ENCODE measurements at places on chromosomes 3 and 15. TPM values are rescaled to one million over a fixed set of nuclear protein-coding genes. Genes with fewer than 3 reads are reported as not detected.

DNA sequence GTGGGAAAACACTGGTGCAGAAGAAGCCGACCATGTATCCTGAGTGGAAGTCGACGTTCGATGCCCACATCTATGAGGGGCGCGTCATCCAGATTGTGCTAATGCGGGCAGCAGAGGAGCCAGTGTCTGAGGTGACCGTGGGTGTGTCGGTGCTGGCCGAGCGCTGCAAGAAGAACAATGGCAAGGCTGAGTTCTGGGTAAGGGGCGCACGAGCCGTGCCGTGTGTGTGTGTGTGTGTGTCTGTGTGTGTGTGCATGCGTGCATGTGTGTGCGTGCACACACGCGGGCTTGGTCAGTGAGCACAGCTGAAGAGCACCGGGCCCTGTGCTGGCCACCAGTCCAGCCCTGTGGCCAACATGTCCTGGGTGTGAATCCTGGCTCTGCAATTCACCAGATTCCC lies 18.6 kb downstream of the PRKCD start:
- no peak for DNase-seq

- no peak for DNase-seq
Observed at GRCh38 chr3:80238152-80238551, 470.4 kb upstream of the ROBO1 start.

PLCB2 gene
- polyA plus RNA-seq, result 28.4 TPM

- no peak for DNase-seq
Observed at GRCh38 chr3:100102757-100103156, 11.5 kb downstream of the FILIP1L start.

DNA sequence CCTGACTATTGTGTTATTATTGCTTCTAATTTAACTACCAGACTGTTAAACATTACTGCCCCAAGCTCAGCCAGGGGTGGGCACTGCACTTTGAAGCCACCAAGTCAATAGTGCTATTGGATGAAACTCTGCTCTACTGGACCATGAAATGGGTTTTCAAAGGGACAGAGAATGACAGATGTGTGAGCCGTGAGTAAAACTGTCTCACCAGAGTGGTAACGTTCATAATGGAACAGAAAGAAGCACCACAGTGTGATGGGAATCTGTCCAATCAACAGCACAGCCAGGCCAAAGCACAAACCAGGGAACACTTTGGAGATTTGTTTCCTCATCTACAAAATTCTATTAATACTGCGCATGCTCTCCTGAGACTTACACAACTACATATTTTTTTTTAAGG lies 171.8 kb upstream of the LPP start:
- no peak for DNase-seq

- no peak for DNase-seq
Observed at GRCh38 chr15:95970326-95970725, 360.2 kb upstream of the NR2F2 start.

DNA sequence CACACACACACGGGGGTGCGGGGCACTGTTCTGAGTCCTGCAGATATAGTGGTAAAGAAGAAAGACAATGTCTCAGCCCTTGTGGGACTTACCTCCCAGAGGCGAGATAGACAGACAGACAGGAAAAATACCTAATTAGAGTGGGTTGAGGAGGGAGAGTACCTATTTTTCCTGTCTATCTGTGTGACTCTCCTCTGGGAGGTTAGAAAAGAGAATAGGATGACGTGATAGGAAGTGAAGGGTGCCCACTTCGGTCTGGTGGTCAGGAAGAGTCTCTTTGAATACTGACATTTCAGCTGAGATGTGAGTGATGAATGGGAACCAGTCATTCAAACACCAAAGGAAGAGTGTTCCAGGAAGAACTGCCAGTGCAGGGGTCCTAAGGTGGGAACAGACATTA lies 4.1 kb upstream of the APOD start:
- DNase-seq, result no peak

GRCh38 chr3:118525077-118525476 lies 509.6 kb downstream of the IGSF11 start:
- DNase-seq, result no peak

MOBP gene
- polyA plus RNA-seq, result not detected

LRRC49 gene
- not detected for polyA plus RNA-seq

- DNase-seq, result no peak
Observed at GRCh38 chr3:161851941-161852566, 355.4 kb downstream of the OTOL1 start.

- DNase-seq, result no peak
Observed at GRCh38 chr3:170486398-170486797, 67.7 kb downstream of the CLDN11 start.

BCL2A1 gene
- polyA plus RNA-seq, result 28.1 TPM

DNA sequence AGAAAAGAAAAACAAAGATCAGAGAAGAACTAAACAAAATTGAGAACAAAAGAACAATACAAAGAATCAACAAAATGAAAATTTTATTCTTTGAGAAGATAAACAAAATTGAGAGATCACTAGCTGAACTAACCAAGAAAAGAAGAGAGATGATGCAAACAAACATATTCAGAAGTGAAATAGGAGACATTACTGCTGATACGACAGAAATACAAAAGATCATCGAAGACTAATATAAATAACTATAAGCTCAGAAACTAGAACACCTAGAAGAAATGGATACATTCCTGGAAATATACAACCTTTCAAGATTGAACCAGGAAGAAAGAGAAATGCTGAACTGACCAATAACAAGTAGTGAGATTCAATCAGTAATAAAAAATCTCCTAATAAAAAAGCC lies 533.1 kb upstream of the PPP2R3A start:
- no peak for DNase-seq

GRCh38 chr3:120497818-120498217 lies 47.0 kb upstream of the FSTL1 start:
- DNase-seq, result no peak

SNX22 gene
- 0.93 TPM for polyA plus RNA-seq

GRCh38 chr3:140056047-140056446 lies 121.1 kb downstream of the CLSTN2 start:
- DNase-seq, result no peak

TUSC7 gene
- polyA plus RNA-seq, result not detected

ZNF501 gene
- polyA plus RNA-seq, result 2.2 TPM

GRCh38 chr3:13240928-13241618 lies 167.8 kb upstream of the IQSEC1 start:
- no peak for DNase-seq

DNA sequence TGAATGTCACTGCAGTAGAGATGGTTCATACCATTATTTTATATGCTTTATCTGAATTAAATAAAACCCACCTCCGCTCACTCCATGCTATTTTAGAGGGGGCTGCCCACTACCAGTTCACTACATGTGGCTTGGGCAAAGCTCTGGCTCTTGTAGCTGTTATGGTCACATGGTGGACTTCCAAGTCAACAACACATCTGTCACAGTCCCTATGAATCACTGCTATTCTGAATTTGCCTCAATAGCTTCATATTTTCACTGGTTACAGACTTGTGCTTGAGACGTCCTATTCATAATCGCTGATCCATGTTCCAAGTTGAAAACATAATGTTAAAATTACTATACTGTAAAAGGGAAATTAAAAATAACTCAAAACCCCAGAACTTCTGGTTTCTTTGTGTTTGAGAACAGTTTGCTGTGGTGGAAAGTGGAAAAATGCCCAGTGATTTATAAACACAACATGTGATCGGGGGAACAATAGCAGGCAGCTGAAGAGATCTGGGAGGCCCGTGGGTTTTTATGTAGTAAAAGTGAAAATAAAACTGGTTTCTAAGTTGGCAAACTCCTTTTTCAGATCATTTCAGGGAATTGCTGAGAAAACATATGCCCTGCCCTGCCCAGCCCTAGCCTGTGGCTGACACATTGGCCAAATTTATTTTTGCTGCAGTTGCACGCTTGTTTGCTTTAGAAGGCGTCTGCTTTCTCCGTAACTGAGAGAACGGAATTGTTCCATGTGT lies 128.8 kb upstream of the PRR23C start:
- no peak for DNase-seq

- DNase-seq, result no peak
Observed at GRCh38 chr3:38545550-38545949, 49.4 kb downstream of the EXOG start.

DGKG gene
- not detected for polyA plus RNA-seq

DNA sequence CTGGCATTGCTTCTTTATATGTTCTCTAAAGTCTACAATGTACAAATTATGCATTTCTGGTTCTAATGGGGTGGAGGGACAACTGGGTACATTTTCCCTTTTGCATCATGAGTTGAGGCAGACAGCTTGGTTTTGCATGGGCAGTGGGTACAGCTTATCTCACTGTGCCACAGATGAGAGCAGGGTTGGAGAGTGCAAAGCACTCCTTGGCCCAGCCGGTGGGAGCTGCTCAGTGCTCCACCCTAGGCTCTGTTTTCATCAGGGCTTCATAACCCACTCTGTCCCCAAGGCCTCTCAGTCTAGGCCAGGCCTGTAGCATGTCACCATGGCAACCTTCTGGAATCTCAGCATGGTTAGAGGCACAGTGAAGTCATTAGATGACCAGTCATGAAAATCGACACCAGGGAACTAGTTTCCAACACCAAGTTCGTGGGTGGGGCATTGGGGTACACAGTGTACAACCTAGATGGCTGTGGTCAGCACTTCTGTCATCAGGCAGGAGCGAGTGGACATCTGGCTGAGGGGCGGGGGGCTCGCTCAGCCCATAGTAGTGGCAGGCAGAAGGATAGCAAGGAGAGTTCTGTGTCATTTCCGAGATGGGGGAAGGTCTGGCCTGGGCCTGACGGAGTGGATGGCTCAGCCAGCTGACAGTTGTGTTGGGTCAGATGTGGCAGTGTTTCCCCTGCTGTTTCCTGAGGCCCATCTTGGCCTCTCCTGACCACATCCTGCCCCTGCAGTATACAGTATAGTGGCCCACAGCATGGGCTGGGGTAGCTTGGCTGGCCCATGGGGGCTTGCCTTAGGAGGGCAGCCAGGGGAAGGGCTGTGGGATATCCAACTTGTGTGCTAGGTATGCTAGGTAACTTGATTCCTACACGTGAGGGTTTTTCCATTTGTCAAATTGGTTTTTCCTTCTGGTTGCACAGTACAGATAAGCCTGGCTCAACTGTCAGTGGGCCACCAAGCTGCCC lies 75.7 kb upstream of the PRR23C start:
- no peak for DNase-seq

SPINT1 gene
- polyA plus RNA-seq, result 2.0 TPM

DNA sequence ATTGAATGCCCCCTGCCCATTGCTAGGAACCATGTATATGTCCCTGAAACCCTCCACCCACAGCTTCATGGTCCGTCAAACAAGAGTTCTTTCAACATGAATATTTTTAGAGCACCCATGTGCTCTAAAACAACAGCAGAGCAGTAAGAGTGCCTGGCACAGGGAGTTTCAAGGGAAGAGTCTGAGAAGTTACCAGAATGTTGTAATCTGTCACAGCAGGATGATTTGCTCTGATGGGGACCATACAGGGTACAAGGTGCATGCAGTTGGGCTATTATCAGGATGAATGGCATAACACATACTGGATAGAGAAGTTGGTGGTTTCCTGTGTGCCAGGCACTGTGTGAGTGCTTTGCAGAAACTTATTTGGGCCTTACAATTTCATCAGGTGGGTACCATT lies 27.8 kb upstream of the FLNB start:
- no peak for DNase-seq

GATM gene
- polyA plus RNA-seq, result not detected

TMEM266 gene
- not detected for polyA plus RNA-seq

CADPS gene
- not detected for polyA plus RNA-seq

DNA sequence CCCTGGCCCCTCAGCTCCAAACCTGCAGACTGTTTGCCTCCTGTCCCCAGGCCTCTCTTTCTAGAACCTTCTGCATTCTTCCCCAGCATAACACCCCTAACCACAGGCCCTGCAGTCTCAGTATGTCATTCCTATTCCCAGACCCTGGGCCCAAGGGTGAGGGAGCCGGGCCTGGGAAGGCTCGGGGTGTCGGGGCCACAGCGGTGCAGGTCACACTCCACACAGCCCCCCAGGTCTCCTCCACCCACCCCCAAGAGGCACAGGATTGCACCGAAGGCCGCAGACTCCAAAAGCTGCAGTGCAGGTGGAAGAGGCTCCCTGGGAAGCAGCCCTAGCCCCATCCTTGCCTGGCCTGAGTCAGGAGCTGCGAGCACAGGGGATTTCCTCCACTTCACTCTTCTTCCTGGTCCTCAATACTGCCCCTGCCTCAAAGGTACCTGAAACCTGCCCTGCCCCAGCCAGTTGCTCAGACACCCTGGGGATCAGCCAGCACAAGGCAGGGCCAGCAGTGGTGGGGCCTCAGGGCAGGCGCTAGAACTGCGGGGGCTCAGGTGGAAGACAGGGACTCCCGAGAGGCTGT lies 31.1 kb downstream of the TNK2 start:
- DNase-seq, result no peak

TEX264 gene
- polyA plus RNA-seq, result 92.9 TPM

GRCh38 chr3:140370686-140371085 lies 307.2 kb upstream of the TRIM42 start:
- DNase-seq, result no peak

GRCh38 chr3:55445551-55445950 lies 41.6 kb downstream of the WNT5A start:
- DNase-seq, result no peak

DNA sequence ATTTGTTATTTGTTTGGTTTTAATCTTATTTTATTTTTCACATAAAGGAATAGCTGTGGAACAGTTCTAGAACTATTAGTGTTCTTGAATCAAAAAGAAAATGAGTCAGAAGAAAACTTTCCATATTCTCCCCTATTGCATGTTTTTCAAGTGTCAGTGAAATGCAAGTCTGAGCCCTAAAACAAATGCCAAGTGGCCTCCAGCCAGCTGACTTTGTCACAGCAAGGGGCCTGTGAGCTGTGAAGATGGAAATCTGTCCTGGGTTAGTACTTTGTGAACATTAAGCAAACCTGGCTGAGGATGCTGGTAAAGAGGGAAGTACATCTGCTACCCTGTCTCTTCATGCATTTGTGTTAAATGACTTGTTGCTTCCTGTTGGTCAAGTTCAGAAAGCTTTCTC lies 14.2 kb downstream of the LRRC49 start:
- no peak for DNase-seq

- DNase-seq, result peak; percentile 50
Observed at GRCh38 chr15:67762610-67763368, 62.5 kb upstream of the SKOR1 start.

All from naive thymus-derived CD4-positive, alpha-beta T cell (primary cell).